ENCODE measurements at places on chromosomes 13 and 19.

DNA sequence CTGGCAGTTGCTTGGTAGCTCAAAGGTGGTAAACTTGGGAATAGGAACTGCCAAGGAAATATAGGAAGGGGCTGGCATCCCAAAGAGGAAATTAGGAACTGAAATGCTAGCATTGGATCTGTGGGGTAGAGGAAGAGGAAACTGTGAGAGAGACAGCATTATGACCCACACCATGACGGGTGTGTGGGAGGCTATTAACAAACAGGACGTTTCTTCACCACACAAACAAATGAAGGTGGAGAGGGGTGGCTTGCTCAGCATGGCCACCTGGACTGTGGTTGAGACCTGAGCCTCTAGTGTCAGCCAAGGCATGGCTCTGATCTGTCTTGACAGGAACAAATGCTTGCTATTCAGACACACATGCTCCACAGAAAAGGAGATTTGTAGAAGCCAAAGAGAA lies 178.2 kb downstream of the B3GLCT start:
- no peak for DNase-seq

- peak; percentile 91 for DNase-seq
Observed at GRCh38 chr19:55580628-55581144, at the start of gene ZNF579. Gene ZNF579, minus strand, starts transcription at chr19:55580848. Its CDS starts 1,209 bp downstream, at chr19:55579639.

DNA sequence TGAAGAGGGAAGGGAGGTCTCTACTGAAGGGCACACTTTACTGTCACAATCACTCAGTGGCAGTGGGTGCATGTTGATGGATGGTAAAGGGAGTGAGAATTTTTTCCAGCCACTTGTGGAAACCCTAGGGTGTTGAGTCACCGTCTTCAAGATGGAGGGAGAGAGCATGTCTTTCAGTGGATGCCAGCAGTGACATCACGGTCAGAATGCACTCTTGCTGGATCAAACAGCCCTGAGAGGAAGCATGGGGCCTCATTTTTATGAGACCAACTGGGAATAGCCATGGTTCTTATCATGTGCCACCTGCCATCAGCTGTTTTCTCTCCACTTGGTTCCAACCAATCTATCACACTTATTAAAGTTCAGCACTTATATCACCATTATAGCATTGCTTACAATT lies 182.5 kb downstream of the KCNRG start:
- DNase-seq = no peak

- no peak for DNase-seq
Observed at GRCh38 chr19:9808855-9809824, 9.7 kb downstream of the FBXL12 start.

- DNase-seq = no peak
Observed at GRCh38 chr19:7373862-7374261, 25.1 kb downstream of the ARHGEF18 start.

GRCh38 chr19:18519962-18520847 lies 1.7 kb downstream of the ELL start:
- no peak for DNase-seq

- DNase-seq = no peak
Observed at GRCh38 chr13:26048741-26049140, 3.1 kb downstream of the SHISA2 start.

DNA sequence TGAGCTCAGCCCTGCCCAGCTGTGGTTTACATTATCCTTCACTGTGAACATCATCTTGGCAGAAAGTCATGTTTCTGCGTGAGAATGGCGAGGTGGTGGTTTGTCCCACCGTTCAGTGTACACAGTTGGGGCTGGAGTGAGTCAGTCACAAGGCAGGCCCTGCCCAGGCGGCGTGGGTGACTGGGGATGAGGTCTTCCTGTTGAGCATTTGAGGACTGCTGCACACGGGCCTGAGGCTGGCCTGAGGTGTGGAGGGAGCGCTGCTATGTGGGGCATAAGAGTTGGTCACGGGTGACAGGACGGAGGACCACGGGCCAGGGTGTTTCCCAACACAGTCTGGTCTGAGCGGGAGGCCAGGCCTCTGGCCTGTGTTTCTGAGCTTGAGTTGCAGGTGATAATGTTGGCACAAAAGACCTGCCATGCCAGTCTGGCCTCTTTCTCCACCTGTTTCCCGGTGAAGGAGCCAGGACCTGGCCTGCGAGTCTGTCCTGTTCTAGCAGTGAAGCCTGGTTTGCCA lies 13.4 kb upstream of the C19orf33 start:
- DNase-seq = no peak

DNA sequence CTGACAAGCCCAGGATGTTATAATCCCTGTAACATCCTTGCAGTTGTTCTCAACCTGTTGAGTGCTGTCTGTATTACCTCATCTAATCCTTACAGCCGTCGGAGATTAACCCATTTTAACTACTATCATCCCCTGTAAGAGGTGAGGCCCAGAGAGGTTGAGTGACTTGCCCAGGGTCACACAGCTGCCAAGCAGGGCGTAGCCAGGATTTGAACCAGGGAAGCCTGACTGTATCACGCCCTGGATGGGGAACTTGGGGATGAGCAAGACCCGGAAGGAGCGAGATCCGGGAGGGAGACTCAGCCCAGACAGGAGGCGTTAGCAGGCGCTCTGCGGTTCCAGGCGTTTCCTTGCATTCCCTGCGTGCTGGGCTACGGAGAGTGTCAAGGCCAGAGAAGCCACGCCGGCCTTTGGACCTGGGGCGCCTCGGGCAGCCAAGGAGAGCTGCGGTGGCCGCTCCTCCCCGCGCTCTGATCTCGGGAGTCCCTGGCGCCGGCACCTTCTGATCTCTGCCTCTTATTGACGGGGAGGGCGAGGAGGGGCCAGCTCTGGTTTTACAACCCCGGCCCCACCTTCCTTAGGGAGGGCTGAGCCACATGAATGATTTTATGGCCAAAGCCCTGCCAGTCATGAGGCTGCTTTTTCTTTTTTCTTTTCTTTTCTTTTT lies 6.2 kb downstream of the SULT2B1 start:
- no peak for DNase-seq

- peak; percentile 23 for DNase-seq
Observed at GRCh38 chr19:46009530-46010510, 13.0 kb downstream of the PGLYRP1 start.

- DNase-seq = no peak
Observed at GRCh38 chr19:4130744-4131438, 7.0 kb upstream of the MAP2K2 start.

- DNase-seq = peak; percentile 98
Observed at GRCh38 chr19:48738557-48739403, 1.6 kb downstream of the RASIP1 start.

DNA sequence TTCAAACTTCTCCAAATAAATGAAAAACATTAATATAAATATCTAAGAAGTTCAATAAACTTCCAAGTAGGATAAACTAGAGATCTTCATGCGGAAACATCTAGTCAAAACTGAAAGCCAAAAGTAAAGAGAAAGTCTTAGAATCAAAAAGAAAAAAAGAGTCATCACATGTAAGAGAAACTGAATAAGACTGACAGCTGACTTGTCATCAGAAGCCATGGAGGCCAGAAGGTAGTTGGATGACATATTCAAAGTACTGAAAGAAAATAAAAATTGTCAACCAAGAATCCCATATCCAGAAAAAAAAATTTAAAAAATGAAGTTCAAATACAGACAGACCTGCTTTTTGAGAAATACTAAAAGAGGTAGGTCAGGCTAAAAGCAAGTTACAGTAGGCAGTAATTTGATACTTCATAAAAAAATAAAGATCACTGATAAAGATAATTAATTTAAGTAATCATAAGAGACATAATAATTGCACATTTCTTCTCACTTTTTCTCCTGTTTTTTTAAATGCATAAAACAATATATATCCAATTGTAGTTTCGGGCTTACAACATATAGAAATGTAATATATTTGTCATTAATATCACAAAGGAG lies 327.6 kb upstream of the PCDH9 start:
- no peak for DNase-seq

GRCh38 chr13:96032717-96033116 lies 20.5 kb downstream of the UGGT2 start:
- no peak for DNase-seq

DNA sequence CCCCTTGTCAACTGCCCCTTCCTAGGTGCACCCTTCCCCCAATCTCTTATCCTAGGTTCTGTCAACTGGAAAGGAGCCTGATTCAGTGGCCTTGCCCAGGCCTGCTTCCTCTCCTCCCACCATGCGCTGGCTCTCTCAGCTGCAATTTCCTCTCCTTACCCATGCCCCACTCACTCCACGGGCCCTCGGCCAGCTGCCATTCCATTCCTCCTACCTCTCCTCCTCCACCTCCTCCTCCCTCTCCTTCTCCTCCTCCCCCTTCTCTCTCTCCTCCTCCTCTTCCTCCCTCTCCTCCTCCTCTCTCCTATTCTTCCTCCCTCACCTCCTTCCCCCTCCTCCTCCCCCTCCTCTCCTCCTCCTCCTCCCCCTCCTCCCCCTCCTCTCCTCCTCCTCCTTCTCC lies 9.6 kb upstream of the TIMM44 start:
- DNase-seq = no peak

DNA sequence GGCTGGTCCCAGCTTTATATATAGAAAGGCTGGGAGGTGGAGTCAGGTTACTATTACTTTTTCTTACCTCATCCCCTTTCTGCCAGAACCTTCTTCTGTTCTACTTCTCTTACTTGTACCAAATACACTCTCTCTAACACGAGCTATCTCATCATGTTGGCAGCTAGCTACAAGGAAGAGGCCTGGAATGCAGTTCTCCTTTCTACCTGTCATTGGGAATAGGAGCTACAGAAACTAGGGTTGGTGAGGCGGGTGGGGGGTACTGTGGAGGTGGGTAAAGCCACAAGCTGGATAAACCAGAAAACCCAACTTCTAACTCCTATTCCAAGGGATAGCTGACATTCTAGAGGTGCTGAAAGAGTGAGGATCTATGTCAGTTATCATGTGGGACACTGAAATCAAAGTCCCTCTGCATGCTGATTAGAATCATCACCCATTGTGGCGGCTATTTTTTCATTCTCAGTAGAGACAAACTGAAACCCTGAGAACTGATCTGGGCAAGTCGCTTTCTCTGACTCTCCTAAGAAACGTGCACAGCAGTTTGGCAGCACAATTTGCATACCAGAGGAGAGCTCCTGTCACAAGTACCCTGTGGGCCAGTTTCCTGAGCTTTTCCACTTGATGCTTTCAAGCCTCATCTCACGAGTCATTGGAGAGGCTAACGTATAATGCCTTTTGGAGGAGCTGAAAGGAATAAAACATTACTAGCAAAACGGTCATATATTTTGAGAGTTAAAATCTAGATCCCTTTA lies 358.1 kb downstream of the ENOX1 start:
- DNase-seq = peak; percentile 78

DNA sequence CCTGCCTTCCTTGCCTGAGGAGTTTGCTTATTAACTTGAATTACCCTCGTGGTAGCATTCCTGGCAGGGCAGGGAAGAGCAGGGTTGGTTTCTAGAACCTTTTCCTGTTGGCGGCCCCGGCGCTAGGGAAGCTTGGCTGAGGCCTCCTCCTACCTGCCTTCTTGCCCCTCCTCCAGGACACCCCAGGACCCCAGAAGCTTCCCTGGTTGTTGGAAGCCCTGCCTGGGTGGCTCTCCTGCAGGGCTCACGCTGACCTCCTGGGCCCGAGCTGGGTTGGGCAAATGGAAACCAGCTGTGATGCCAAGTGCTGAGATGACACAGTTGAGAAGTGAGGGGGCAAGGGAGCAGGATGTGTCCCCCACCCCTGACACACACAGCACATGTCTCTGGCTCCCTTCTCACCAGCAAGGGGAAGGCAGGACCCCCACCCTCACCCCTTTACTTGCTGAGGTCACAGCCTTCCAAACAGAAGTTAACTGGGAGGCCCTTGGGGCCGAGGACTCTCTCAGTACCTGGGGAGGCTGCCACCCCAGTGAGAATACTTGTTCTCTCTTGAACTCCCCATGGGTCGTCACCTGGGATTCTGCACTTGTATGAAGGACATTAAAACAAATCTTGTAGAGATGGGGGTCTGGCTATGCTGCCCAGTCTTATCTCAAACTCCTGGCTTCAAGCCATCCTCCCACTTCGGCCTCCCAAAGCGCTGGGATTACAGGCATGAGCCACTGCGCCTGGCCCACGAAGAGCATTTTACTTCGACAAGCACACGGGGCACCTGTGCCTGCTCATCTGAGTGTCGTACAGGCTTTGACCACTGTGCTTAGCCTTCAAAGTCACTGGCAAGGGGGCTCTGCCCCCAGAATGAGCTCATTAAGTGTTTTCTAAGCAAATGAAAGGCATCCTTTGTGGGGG lies 10.5 kb downstream of the CEBPA start:
- no peak for DNase-seq

DNA sequence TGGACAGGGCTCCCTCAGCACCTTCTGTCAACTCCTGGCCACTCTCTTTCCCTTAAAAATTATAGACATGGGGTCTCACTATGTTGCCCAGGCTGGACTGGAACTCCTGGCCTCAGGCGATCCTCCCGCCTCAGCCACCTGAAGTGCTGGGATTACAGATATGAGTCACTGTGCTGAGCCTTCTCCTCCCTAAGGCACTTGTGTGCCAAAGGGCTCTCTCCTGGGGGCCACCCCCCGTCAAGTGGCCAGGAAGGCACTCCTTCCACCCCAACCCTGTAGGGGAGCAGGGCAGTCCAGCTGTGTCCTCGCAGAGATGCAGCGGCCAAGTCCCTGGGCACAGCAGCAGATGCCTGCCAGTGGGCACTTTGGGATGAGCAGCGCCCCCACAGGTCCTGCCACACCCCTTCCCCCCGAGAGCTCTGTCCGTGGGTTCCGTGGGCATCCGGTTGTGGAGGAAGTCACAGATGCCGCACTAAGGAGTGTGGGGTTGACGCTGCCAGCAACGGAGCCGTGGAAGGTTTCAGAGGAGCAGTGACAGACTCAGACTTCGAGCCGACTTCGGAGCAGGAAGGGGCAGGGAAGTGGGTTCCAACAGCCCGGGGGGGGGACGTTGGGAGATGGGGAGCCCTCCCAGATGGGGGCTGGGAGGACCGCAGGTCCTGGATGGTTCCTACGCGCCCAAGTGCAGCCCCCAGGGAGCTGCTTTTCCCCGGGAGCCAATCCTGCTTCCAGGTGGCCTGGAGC lies 3.3 kb upstream of the UQCR11 start:
- DNase-seq = no peak

- no peak for DNase-seq
Observed at GRCh38 chr19:2797280-2797679, 12.0 kb downstream of the THOP1 start.

GRCh38 chr19:17554968-17555479 lies 425 bp upstream of the COLGALT1 start:
- DNase-seq = no peak

GRCh38 chr19:54172471-54173358 lies at the start of gene TMC4:
Gene TMC4, minus strand, starts transcription at chr19:54173160. Its CDS starts 43 bp downstream, at chr19:54173117.
- no peak for DNase-seq

GRCh38 chr19:50519006-50519575 lies 5.4 kb upstream of the ASPDH start:
- no peak for DNase-seq

Data from NCI-H187 (cell line).